ENCODE measurements at places on chromosomes 3 and 15.

DNA sequence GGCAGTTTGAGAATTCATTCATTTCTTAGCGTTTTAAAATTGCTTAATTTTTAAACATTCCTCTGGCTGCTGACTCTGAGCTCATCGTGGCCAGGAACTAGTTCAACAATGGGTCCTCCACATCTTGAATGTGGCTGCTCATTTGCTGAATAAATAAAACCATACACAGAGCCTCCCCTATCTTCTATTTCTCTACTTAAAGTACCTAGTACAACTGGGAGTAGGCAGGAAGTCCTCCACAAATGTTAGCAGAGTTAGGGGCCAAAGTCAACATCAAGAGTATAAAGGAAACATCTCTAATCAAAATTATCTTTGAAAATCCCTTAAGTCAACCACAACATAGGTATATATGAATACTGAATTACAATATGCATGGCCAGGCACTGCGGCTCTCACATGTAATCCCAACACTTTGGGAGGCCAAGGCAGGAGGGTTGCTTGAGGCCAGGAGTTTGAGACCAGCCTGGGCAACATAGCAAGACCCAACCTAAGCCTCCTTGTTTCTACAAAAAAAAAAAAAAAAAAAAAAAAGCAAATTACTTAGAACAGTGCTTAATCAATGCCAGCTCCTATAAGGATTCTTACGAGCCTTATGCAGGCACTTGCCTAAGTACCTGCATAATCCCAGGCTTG, 57.5 kb upstream of the LMOD3 start:
- DNase-seq: no peak

GRCh38 chr3:146148468-146148931, 12.5 kb downstream of the PLOD2 start:
- DNase-seq: no peak

- no peak for DNase-seq
Observed at GRCh38 chr15:28115871-28116270, 16.8 kb upstream of the OCA2 start.

DNA sequence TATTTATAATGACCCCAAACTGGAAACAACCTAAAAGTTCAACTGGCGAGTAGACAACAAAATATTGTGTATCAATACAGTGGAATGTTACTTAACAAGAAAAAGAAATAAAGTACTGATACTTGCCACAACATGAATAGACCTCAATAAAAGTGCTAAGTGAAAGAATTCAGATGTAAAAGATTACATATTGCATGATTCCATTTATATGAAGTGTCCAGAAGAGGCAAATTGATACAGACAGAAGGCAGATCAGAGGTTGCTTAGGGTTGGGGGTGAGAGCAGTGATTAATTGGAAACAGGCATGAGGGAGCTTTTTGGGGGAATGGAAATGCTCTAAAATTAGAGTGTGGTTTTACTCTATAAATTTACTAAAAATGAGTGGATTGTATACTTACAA, 183.3 kb downstream of the SATB1 start:
- DNase-seq: no peak

- no peak for DNase-seq
Observed at GRCh38 chr3:185115371-185115770, 37.5 kb downstream of the C3orf70 start.

DNA sequence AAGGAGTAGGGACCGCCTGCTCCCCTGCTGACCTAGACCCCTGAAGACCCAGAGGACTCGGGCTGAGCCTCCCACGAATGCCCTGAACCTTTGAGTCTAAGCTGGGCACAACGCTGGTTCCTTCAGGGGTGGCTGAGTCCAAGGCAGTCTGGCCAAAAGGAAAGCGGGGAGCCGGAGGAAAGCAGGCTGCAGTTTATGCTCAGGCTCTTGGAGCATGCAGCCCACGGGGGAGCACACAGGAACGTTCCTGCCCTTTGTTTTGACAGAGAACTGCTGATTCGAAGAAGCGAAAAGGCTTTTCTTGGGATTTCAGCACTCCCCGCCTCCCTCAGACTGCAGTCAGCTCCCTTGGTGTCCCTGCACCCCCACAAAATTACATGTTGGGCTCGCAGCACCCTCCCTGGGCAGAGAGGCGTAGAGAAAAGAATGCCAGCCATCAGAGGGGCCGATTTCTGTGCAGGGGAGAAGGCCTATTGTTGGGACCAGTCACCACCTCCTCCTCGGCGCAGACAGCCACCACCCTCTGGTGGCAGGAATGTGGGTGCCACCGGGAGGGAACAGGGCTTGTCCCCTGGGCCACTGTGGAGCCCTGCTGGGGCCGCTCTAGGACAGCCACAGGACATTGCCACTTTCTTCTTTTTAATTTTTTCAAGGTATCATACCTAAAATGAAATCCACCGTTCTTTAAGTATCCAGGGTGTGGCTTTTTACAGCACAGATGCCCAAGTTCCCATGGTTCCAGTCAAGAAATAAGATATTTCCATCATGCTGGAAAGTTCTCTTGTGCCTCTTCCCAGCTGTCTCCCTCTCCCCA, 72.2 kb downstream of the SMAD6 start:
- peak; percentile 76 for DNase-seq

DNA sequence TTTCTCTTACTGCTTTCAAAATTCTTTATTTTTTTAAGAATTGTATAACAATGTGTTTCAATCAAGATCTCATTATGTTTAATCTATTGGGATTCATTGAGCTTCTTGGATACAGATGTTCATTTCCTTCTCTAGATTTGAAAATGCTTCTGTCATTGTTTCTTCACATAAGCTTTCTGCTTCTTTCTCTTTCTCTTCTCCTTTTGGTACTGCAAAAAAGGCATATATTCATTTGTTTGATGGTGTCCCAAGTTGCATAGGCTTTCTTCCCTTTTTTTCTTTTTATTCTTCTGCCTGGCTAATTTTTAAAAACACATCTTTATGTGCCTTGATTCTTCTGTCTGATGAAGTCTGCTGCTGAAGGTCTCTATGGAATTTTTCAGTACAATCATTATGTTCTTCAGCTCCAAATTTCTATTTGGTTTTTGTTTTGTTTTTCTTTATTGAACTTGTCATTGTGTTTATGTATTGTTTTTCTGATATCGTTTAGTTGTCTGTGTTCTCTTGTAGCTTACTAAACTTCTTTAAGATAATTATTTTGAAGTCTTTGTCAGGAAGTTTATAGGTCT, 88.9 kb downstream of the DTWD1 start:
- DNase-seq: no peak

- no peak for DNase-seq
Observed at GRCh38 chr3:25713341-25713985, 48.8 kb upstream of the TOP2B start.

- DNase-seq: no peak
Observed at GRCh38 chr15:93656041-93656440, 567.0 kb upstream of the RGMA start.

- DNase-seq: no peak
Observed at GRCh38 chr3:46921871-46922271, 44.4 kb downstream of the PTH1R start.

- no peak for DNase-seq
Observed at GRCh38 chr3:150599611-150600297, 3.4 kb upstream of the SELENOT start.

GRCh38 chr3:152127058-152127457, 141.7 kb upstream of the MBNL1 start:
- no peak for DNase-seq

GRCh38 chr15:99151156-99151555, 46.3 kb downstream of the SYNM start:
- DNase-seq: no peak

- no peak for DNase-seq
Observed at GRCh38 chr15:42577514-42578031, 2.2 kb downstream of the STARD9 start.

- no peak for DNase-seq
Observed at GRCh38 chr3:101781166-101781565, 2.2 kb downstream of the NXPE3 start.

DNA sequence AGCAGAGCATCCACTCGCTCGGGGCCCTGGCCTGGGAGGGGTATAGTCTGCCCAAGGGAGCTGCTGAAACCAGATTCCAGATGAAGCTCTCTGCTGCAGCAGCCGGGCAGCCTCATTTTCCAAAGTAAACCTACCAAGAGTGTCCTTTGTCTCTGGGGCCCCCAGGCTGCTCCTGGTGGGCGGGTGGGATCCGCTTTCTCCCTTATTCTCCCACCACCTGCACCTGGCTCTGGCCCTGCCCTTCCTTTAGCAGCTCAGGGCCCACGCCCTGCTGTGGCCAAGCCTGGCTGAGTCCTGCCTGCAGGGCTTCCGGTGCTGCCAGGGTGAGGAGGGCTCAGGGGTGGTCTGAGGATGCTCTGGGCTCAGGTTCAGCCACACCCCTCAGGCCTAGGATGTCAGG, 13.0 kb downstream of the SCN5A start:
- DNase-seq: no peak

GRCh38 chr3:18378218-18378617, 46.9 kb downstream of the SATB1 start:
- DNase-seq: peak; percentile 52

DNA sequence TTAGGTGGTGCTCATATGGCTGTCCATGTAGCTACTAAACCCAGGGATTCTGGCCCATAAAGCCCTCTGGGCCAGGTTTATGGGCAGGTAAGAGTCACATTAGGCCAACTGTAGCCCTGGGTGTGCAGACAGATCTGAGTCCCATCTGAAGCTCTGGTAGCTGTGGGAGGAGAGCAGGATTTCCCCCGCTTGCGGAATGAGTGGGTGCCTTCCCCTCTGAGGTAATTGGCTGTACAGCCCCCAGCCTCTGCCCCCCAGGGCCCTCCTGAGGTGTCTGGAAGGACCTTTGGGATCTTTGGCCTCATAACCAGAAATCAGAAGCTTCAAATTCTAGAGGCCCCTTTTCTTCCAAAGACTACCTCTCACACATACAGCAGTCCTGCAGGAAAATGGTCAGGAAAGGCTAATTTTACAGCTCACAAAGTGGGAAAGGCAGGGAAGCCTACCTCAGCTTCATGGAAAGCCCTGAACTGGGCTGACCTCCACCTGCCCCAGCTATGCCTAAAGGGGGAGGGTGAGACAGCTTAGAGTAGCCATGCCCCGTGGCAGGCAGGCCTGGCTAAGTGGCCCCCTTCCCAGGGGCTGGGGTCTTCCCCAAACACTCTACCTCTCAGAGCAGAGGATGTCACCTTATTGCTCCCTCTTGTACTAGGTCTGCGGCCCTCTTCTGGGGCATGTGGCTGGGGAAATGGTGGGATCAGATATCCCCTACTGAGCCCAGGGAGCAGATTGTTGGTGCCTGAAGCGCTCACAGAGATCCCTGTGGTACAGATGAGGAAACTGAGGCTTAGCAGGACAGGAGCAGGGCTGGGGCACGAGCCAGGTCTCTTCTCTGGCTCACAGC, 16.8 kb downstream of the HEMK1 start:
- no peak for DNase-seq

DNA sequence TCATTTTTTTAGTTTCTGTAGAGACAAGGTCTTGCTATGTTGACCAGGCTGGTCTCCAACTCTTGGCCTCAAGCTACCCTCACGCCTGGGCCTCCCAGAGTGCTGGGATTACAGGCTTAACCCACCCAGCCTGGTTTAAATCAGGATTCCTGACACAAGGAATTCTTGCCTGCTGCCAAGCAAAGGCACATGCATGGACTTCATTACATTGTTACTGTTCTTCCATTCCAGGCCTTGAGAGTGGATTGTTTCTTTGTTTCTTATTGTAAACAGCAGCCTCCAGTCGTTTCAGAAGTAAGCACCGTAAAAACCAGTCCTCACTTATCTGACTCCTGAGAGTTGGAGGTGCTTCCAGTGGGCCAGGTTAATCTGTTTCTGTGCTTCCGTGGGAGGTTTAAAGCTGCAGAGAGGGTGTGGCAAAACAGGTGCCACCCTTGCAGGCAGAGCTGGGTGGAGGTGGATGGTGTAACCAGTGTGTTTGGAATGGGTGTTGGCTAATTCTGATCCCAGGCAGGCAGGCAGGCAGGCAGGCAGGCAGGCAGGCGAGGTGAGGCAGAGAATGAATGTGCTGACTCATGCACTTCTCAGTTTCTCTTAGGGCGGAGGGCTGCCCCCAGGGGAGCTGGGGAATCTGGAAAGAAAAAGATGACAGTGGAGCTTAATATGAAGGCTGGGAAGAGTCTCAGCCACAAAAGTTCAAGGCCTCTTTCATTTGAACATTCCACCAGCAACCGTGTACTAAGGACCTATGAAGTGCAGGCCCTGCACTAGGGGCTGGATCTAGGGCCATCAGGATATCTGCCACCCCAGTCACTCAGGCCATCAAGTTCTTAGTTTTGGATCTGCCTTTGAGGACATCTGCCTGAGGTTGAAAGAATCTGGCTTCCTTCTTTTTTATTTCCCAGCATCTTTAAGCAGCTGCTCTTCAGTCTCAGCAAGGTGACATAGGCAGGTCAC, 37.0 kb upstream of the CDCP1 start:
- DNase-seq: no peak

- DNase-seq: no peak
Observed at GRCh38 chr3:118607915-118608820, 426.5 kb downstream of the IGSF11 start.

DNA sequence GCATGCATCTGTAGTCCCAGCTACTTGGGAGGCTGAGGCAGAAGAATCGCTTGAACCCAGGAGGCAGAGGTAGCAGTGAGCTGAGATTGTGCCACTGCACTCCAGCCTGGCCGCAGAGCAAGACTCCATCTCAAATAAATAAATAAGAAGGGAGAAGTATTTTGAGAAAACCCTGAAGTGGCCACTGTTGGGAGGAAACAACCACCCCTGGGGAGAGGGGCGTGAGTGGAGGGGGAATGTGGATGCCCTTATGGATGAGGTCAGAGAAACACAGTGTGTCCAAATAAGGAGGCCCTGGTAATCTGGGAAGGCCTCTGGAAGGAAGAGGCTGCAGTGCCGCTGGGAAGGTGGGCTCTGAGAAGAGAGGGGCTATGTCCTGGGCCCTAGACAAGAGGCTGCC, 4.2 kb upstream of the CPLX3 start:
- no peak for DNase-seq

- no peak for DNase-seq
Observed at GRCh38 chr3:121659586-121659985, 1.1 kb downstream of the HCLS1 start.

DNA sequence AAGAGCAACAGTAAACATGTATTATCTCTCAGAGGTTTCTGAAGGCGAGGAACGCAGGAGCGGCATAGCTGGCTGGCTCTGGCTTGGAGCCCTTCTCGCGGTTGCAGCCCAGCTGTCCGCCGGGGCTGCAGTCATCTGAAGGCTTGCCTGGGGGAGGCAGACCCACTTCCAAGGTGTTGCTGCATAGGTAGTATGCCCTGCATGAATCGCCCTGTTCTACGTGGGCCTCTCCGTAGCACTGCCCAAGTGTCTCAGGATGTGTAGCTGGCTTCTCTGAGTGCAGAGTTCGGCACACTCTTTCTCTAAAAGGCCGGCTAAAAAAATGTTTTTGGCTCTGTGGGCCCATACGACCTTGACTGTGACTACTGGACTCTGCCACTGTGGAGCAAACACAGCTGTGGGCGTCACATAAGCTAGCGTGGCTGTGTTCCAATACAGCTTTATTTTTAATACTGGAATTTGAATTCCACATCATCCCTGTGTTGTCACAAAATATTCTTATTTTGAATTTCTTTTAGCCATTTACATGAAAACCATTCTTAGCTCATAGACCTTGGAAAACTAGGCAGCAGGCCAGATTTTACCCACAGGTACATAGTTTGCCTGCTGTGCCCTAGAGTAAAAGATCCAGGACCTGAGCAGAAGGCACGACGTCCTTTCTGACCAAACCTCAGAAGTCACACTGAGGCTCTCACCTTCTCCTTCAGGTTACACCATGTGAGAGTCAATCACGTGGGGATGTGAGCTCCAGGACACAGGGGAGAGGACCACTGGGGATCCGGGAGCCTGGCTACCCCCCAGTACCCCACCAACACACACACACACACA, 55.9 kb downstream of the PGPEP1L start:
- DNase-seq: no peak
